ENCODE measurements at places on chromosomes 5 and 9. TPM values are rescaled to one million over a fixed set of nuclear protein-coding genes. Genes with fewer than 3 reads are reported as not detected.

BARHL1 gene
- polyA plus RNA-seq = not detected

PRR16 gene
- polyA plus RNA-seq = 1.3 TPM

TMEM174 gene
- not detected for polyA plus RNA-seq

SUSD3 gene
- polyA plus RNA-seq = 0.31 TPM

BNIP1 gene
- polyA plus RNA-seq = 22.9 TPM

PCDHA3 gene
- 0.03 TPM for polyA plus RNA-seq
